Smooth muscle cell of the brain vasculature (primary cell): ENCODE measurements at places on chromosomes 5 and 9.

GRCh38 chr5:1331861-1332405, 13.0 kb downstream of the CLPTM1L start:
- no peak for DNase-seq

- no peak for DNase-seq
Measured at GRCh38 chr5:53080271-53080670, 29.3 kb downstream of the MOCS2 start.

GRCh38 chr5:58410441-58410840, 49.4 kb downstream of the PLK2 start:
- DNase-seq: peak; percentile 24

DNA sequence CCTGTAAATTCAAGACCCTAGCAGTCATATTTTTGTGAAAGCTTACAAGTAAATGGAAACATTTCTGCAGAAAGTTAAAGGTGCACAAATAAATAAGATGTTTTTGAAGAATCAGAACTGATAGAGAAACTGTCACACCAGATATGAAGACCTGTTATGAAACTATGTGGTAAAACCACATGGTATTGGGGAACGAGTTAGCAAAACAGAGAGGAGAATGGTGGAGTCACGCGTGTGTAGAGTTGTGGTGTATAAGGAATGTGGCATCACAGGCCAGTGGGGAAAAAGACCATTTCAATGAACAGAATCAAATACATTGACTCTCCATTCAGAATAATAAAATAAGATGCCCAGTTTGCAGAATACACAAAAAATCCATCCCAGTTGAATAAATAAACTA, 477.2 kb downstream of the ICE1 start:
- DNase-seq: no peak

DNA sequence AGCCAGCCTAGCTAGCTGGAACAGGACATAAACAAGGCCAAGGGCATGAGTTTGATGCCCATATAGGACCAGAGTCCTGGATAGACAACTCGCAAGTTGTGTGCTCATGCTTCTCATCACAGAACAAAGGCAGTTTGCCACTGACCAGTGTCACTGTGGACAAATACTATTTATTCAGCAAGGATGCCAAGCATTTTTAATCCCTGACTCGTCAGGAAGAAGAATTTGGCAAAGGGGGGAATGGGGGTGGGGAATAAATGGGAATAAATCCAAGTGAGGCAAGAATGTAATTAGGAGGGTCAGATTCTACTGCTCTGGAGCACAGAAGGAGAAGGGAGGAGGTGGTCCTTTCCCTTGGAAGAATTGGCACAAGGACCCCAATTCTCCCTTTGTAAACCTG, 46.8 kb upstream of the ANKRD55 start:
- no peak for DNase-seq

DNA sequence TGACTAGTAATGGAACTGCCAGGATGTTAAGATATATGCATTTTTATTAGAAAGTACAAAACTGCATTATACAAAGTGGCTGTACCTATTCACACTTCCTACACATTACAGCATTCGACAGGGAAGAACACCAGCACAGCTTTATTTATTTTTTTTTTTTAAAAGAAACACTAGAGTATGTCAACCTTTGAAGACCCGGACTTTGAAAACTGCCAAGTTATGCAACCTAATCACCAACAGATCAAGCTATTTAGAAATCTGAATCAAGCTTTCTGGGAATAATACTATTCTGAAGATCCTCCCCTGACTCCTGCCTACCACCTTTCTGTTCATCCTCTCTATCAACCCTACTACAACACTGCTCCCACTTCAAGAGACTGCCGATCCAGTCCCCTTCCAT, 4.5 kb downstream of the GEMIN5 start:
- DNase-seq: no peak

- no peak for DNase-seq
Measured at GRCh38 chr9:26656003-26656870, 236.4 kb downstream of the CAAP1 start.
